ENCODE measurements at places on chromosomes 5 and 9.

DNA sequence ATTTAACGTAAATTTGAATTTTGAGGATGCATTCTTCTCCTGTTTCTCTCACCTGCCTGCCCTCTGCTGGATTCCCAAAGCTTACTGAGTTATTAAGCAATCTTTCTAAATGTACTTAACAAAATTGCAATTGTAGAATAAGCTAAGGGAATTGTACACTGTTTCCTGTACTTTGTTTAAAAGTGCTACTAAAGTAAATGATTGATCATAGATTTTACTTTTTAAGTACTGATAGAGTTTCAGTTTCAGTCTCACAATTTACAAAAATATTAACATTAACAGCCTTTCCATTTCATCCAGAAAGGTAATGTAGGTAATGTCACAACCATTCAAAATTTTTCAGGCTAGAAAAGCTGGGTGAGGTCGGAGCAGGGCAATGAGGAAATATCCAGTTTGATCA, 4.8 kb upstream of the RANBP17 start:
- no peak for DNase-seq

DNA sequence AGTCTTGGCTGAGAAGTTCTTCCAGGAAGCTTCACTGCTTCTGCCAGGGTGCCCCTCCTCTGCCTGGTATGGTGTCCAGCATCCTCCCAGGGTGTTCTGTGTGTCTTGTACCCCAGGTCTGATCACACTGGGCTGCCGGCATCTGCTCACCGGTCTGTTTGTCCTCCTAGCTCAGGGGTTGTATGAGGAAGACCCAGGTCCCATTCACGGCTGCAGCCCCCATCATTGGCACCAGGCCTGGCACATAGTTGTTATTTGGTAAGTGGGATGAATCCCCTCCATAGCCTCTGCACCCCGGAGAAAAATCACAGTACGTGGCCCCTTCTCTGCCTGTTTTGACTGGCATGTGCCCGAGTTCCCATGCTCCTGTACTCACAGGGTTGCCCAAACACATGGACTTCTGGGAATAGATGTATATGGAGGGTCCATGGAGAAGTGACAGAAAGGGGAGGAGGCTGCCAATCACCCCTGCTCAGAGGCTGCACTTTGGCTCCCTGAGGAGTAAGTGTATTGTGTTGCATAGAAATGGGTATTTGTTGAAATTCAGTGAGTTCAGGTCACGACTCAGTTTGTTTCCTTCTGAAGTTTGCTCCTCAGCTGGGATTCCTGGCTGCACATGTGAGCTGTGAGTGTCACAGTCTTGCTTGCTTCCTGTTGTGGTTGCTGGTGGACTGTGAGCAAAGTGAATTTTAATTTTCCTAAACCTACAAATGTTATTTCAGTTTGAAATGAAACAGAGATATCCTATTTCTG, 96.2 kb downstream of the HSPA4 start:
- no peak for DNase-seq

DNA sequence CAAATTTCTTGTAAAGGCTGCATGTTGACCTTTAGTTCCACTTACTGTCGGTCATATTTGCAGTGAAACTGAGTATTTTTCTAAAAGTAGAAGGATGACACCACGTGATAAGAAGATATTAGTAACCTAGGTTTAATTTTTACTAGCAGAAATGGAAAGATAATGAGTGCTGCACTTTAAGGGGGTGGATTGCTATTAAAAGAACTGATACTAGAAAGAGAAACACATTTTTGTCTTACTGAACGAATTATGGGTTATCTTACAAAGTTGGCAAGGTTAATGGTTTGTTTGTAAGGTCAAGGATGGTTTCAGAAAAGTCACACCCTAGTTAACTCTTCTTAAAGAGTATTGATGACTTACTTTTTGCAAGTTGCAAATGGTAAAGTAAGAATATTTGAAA, 2.4 kb downstream of the MACIR start:
- no peak for DNase-seq

- DNase-seq, result no peak
Measured at GRCh38 chr5:134046801-134047686, 42.3 kb upstream of the VDAC1 start.

DNA sequence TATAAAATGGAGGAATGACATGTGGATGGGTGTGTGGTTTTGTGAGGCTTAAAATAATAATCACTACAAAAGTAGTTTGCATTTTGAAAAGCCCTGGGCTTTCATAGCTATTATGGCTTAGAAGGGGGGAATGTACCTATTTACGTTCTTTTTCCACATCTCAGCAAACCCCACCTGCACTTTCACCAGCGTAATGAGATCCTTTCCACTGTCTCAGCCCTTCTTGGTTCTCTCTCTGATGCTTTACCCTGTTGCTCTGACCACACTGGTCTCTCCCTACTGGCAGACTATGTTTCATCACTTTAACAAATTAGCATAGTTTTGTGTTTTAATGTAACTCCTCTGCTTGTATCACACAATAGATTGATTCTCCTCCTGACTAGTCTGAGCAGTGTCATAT, 234.6 kb downstream of the DMRT2 start:
- DNase-seq, result no peak

GRCh38 chr5:143646961-143647360, 165.0 kb upstream of the HMHB1 start:
- DNase-seq, result no peak

- no peak for DNase-seq
Measured at GRCh38 chr9:94754976-94755475, 28.5 kb downstream of the AOPEP start.

DNA sequence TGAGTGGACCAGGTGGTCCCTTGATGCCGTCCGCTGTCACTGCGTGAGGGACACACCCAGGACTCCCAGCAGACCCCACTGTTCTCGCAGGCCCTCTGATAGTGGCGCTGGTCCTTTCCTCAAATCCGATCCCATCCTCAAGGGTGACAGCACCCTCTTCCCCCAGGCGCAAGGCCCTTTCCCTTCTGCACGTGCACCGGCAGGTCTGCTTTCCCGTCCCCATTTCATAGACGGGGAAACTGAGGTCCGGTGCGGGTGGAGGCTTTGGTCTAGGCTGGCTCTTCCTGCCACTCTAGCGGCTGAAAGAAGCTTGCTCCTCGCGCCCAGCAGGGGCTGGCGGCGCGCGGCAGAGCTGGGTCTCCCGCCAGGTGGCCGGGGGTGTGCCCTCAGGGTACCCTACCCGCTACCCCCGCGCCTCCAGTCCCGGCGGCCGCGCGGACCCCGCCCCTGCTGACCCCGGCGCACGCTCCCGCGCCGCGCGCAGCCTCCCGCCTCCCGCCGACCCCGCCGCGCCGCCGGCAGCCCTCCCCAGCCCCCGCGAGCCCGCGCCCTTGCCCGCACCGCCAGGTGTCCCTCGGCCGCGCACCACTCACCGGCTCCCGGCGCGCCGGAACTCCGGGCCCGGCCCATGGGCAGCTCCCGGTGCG, 453 bp downstream of the RASGEF1C start:
- no peak for DNase-seq

DNA sequence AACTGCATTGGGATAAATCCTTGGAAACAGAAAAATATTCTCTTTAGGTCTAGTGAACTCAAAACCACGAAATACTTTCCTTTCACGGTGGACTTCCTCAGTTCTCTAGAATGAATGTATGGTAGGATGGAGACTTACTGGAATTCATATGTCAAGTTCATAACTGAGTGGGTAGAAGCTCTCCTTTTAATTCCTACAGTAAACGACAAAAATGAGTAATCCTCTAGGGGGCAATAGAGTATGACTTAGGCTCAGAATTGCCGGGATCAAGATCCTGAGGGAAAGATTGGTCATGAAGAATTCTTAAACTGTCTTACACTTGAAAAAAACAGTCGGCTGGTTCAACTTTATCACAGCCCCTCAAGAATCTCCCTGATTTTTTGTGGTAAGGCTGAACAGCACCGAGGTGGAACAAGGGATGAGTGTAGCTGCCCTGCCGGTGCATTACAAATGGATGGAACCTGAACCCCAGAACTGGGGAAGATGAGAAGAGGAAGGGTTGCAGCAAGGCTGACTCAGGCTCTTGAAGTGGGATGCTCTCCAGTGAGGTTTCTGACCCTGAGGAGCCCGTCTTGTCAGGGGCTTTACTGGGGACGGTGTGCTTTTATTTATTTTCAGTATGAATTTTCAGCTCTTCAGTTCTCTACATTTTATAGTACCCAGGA, 14.0 kb upstream of the LOX start:
- no peak for DNase-seq

DNA sequence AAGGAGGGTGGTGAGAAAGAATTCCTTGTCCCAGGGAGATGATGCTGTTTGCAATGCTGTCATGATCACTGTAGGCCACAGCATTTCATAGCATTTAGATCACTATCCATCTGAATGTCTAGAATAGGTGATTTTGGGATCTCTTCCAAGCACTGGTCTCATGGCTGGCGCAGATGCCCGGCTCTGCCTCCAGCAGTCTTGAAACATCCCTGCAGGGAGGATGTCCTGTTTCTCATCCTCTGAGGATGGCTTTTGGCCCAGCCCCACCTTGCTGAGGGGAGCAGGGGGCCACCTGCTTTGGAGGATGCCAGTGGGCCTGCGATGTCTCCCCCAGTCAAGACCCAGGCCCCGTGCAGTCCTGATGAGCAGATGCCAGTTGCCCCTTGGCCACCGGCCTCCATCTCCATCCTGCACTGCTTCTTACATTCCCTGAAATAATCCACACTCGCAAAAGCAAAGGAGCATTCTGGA, 63.5 kb upstream of the GARNL3 start:
- DNase-seq, result no peak

DNA sequence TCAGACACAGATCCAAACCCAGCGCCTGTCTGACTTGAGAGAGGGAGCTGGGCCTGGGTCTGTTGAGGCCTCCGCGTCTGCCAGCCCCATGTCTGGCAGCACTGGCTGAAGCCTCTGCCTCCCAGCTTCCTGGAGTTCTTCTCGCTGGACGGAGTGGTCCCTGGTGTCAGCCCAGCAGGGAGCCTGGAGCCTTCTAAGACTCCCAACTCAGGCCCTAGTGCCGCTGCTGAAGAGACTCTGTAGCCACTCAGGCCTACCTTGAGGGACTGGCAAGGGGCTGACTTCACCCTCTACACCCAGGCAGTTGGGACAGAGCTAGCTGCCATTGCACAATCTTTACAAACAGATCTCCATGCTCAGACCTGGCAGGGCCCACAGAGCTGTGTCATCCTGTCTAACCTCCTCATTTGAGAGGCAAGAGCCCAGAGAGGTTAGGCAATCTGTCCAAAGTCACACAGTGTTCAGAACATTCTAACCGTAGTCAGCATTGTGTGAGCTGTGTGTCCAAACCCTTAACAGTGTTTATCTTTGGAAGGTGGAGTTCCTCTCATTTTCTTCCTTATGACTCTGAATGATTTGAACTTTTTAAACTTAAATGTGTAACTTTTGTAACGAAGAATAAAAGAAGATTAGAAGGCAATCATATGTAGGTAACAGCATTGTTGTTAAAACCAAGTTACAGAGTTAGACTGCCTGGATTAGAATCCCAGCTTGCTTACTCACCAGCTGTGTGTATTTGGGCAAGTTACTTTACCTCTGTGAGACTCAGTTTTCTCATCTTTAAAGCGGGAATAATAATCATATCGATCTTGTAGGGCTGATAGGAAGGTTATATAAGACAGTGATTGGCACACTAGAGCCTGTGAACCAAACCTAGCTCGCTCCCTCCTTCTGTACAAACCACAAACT, 4.6 kb upstream of the DUSP1 start:
- no peak for DNase-seq

GRCh38 chr5:95810305-95811125, 12.0 kb downstream of the GLRX start:
- no peak for DNase-seq

DNA sequence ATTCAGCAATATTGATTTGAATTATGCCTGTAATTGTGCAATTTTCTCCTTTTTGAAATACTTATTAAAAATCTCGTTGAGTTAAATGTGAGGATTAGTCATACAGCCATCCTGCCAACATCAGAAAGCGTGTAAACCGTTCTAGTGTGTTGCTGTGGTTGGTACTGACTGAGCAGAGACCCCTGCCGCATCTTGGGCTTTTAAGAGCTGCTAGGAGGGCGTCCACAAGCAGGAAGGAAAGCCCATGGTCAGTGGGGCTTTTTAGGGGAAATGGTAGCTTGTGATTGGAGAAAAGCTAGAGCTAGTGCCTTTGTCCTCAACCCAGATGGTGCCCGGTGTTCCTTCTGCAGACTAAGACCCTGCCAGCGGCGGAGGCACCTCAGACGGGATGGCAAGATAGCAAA, 1.3 kb downstream of the SDHA start:
- DNase-seq, result no peak

- no peak for DNase-seq
Measured at GRCh38 chr5:26390608-26391007, 647.8 kb downstream of the CDH9 start.

DNA sequence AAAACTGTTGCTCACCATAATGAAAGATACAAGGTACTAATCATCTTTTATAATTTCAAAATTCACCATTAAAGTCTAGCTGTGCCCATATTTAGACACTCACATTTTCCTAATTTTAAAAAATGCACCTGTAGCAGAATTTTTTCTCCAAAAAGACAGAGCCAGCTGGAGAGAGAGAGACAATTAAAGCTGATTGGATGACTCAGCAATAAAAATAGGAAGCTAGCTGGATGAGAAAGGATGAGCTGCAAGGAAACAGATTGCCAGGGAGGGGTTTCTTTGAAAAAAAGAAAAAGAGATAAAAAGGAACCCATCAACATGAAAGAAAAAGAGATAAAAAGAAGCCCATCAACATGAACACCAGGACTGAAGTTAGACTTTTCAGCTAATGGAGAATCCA, 73.8 kb downstream of the HCN1 start:
- no peak for DNase-seq

GRCh38 chr9:110842986-110843385, 174.4 kb downstream of the MUSK start:
- no peak for DNase-seq

DNA sequence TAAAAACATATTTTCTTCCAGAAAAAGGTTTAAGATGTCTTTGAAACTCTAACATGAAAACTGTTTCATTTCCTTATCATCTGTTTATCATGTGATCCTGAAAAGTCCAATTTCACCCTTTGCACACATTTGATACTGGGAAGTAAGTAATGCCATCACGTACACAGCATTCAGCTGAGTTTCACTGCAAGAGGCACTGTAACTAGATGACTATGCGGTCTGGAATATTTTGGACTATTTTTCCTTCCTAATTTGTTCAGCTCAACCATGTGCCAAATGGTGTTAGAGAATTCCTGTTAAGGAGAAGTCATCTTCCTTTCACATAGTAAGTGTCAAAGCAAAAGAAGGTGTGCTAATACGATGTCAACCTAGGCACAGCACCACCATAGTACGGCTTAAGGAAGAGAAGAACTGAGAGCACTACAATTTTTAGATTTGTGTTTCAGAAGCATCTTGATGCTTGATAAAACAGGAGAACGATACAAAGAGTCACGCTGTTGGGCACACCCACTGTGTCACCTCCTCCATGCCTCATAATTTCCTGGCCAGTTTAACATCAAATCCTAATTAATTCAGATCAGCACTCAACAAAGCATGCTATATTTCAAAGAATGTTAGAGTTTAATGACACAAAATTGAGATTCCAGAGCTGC, 77.5 kb downstream of the GNAQ start:
- no peak for DNase-seq

GRCh38 chr5:66413931-66414330, 182.3 kb upstream of the MAST4 start:
- DNase-seq, result no peak

- DNase-seq, result no peak
Measured at GRCh38 chr5:90628492-90628891, 69.9 kb downstream of the ADGRV1 start.
